ENCODE measurements at places on chromosomes 2 and 18.

DNA sequence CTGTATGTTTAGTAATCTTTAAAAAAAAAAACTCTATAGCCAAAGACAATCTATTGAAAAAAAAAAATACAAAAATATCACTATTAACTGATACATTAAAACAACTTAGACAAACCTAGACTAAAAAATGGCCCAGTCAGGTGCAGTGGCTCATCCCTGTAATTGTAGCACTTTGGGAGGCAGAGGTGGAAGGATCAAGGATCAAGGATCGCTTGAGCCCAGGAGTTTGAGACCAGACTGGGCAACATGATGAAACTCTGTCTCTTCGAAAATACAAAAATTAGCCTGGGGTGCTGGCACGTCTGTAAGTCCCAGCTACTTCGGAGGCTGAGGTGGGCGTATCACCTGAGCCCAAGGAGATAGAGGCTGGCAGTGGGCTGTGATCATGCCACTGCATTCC lies 16.1 kb downstream of the ESCO1 start:
- DNase-seq, result no peak

- DNase-seq, result no peak
Observed at GRCh38 chr2:72004201-72004915, 143.3 kb downstream of the CYP26B1 start.

- DNase-seq, result no peak
Observed at GRCh38 chr18:78913395-78913794, 66.2 kb upstream of the SALL3 start.

DNA sequence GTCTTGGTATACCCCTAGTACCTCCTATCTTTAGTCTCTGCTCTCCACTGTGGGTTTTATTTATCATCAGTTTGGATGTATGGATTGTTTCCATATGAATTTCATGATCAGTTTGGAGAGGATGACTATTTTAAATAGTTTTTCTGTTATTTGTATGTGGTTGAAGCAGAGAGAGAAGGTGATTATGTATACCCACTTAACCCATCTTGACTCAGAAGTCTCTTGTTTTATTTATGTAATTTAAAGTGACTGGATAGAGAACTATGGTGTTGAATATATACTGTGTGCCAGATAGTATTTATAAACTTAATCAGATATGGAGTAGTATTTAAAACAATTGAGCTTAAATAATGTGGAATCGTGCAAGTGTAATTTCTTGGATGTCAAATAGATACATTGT lies 39.9 kb downstream of the SMAD4 start:
- DNase-seq, result no peak

DNA sequence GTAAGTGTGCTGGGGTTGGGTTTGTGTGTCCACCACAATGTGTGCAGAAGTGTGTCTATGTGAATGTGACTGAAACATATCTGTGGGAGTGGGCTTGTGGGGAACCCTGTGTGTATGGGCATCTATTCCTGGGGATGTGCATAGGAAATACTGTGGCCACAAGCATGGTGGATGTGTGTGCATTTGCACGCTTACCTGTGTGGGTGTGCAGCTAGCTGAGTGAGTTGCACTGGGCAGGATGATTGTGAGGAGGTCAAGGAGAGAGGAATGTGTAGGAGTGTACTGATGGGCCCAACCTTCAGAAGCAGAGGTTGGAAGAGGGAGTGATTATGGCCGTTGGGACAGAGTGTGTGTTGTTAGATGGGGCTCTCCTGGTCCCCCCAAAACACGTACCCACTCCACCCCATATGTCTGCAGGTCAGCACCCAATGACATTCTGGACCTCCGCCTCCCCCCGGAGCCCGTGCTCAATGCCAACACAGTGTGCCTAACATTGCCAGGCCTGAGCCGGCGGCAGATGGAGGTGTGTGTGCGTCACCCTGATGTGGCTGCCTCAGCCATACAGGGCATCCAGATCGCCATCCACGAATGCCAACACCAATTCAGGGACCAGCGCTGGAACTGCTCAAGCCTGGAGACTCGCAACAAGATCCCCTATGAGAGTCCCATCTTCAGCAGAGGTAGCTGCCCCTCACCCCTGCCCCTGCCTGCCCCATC lies 1.2 kb downstream of the WNT10A start:
- DNase-seq, result no peak

DNA sequence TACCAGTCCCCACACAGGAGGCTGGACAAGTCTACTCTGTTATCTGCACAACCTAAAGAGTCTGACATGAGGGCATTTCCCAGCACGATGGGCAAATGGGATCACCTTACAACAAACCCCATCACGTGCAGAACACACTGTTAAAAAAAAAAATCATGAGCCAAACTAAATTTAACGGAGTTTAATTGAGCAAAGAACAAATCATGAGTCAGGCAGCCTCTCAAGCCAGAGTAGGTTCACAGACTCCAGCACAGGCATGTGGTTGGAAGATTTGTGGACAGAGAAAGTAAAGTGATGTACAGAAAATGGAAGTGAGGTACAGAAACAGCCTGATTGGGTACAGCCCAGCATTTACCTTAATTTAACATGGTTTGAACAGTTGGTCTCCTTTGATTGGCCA lies 59.9 kb downstream of the KYNU start:
- peak; percentile 80 for DNase-seq

DNA sequence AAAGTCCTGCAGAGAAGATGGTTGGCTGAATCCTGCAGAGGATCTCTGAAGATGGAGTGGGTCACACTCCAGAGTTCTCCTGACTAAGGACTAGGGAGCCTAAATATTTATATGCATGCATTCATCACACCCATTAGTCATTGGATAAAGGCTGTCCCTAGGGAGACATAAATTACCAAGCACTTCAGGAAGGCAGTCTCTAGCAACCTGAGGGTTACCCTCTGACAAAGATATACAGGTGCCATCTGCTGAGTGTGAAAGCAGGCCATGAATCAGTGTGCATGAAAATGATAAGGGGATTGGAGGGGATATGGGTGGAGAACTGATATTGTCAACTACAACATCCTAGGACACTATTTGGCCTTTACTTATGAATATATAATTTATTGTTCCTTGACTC lies 294.8 kb upstream of the DDX18 start:
- DNase-seq, result no peak

DNA sequence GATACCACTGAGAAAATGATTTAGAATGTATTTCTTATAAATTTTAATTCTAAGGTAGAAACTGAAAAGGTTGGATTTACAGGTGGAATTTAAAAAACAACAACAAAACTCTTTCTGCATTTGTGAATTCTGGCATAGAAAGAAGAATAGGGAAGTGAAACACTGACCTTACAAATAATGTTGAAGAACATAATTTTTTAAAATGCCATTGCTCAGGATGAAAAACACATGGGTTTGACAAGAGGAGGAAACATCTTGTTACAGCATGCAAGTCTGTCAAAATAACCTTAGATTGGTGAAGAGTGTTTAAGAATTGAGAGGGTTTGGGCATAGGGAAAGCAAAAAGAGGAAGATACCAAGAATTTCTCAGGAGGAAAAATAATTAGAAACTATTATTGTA lies 184.3 kb downstream of the UBE2E3 start:
- no peak for DNase-seq

DNA sequence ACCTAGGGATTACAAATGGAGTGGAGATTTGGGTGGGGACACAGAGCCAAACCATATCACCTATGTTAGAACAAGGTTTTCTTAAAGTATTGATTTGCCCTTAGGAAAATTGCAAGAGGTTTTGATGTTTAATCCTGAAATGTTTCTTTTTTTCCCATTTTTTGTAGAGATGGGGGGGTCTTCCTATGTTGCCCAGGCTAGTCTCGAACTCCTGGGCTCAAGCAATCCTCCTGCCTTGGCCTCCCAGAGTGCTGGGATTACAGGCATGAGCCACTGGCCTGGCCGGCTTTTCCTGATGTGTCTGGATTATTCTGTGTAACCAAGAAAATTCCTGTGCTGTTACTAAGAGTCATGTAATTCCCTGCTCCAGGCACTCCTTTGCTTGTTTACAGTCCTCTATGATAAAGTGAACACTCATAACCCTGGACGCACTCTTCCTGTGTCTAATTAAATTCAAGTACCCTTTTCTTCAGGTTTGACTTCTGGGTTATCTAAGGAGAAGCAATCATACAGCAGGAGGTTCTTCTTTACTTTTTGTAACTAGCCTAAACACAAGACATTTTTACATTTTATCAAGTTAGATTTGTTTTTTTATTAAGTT lies 15.0 kb upstream of the CTDP1 start:
- peak; percentile 76 for DNase-seq

GRCh38 chr2:144084114-144084661 lies 435.7 kb downstream of the ZEB2 start:
- DNase-seq, result peak; percentile 91

DNA sequence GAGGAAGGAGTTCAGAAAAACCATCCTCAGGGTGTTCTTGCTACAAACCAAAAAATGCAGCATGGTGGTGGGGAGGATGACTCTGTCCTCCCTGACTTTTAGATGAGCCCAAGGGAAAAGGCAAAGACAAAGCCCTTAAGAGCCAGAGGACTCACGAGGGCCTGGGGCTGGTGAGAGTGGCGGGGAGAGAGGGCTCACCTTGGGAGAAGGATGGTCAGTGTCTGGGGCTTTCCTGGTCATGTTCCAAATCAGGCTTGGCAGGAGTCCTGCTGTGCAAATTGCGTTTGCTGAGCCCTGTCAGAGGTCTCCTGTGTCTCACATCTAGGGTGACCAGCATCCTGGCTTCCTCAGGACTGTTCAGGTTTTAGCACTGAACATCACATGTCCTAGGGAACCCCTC lies 4.7 kb downstream of the UGT1A1 start:
- DNase-seq, result peak; percentile 62

GRCh38 chr18:13366962-13367892 lies 148.7 kb downstream of the LDLRAD4 start:
- no peak for DNase-seq

GRCh38 chr2:183148955-183149354 lies 24.7 kb downstream of the NUP35 start:
- no peak for DNase-seq

DNA sequence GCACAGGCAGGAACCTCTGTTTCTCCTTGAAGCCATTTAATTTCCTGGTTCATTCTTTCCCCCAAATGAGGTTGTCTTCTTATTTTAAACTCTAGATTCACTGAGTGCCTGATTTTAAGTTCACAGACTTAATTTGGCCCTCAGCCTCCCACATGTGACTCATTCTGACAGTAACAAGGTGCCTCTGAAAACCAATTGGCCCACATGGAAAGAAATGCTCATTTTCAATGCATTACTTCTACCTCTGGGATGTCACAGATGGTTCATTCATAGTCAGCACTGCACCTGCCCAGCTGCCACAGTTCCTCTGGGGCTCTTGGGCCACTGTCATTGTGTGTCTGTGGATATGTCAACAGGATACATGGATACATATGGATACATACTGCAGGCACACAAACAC lies 140.4 kb upstream of the CAPN13 start:
- no peak for DNase-seq

- DNase-seq, result peak; percentile 46
Observed at GRCh38 chr2:45330637-45331409, 280.2 kb downstream of the SRBD1 start.

DNA sequence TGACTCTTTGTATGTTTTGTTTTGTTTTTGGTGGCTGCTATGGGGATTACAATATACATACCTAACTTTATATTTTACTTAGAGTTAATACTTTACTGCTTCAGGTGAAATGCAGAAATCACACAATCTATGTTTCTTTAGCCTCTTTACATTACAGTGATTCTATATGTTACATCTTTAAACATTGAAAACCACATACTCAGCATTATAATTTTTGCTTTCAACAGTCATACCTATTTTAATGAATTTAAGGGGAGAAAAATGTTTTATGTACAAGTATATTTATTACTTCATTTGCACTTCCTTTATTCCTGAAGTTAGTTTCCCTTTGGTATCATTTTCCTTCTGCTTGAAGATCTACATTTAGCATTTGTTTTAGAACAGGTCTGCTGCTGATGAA lies 23.1 kb downstream of the FAM117B start:
- DNase-seq, result no peak

- DNase-seq, result no peak
Observed at GRCh38 chr2:44931198-44931780, 10.2 kb upstream of the SIX3 start.

DNA sequence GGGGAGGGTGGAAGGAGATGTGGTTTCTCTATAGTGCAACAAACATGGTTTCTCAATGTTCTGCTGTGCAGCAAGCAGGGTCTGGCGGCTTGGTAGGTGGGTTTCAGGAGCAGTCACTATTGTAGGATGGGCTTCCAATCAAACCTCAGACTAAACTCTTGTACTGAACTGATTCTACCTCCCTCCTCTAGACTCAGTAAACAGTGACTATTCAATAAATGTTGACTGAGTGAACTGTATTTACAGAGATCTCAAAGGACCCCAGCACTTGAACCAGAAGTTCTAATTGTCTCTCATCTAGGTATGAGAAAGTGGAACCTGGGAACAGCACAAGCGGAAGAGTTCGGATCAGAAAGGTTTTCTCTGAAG lies 26.8 kb upstream of the CYP27A1 start:
- no peak for DNase-seq

DNA sequence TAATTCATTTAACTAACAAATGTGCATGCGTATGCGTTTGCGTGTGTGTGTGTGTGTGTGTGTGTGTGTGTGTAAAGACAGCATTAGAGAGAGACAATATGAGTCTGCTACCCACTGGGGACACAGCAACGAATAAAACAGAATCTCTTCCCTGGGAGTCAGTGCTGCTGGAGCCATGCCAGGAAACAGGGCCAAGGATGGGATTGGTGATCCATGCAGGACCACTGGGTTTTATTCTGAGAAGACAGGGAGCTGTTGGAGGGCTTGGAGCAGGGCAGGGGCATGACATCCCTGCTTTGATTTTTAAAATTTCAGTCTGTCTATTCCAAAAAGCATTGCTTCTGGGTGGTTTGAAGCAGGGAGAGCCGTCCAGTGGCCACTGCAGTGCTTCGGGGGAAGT lies 62.9 kb downstream of the PDCL3 start:
- no peak for DNase-seq

- peak; percentile 50 for DNase-seq
Observed at GRCh38 chr18:77088963-77089722, 43.4 kb downstream of the MBP start.

DNA sequence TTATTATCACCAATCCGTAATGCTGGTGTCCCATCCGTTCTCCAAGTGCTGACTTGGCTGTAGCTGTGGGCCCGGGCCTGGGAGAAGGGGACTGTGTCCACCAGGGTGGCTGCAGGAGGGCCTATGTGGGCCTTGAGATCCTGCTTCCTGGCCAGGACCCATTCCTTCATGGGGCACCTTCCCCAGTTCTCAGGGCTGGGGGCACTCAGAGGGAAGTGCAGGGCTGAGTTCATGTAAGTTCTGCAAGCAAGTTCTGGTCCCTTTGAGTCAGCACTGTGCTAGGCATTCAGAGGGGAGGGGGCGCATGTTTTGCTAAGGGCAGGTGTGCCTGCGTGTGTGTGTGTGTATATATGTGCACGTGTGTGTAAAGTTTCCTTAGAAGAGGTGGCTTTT lies 94.0 kb downstream of the GLI2 start:
- no peak for DNase-seq

GRCh38 chr2:20171445-20171977 lies 53.4 kb downstream of the SDC1 start:
- no peak for DNase-seq
